Stimulated activated CD8-positive, alpha-beta memory T cell treated with anti-CD3 and anti-CD28 coated beads, Interleukin-7, amount 100 ng/mL, for 1 hour (primary cell): ENCODE measurements at places on chromosomes 3 and 15.

DNA sequence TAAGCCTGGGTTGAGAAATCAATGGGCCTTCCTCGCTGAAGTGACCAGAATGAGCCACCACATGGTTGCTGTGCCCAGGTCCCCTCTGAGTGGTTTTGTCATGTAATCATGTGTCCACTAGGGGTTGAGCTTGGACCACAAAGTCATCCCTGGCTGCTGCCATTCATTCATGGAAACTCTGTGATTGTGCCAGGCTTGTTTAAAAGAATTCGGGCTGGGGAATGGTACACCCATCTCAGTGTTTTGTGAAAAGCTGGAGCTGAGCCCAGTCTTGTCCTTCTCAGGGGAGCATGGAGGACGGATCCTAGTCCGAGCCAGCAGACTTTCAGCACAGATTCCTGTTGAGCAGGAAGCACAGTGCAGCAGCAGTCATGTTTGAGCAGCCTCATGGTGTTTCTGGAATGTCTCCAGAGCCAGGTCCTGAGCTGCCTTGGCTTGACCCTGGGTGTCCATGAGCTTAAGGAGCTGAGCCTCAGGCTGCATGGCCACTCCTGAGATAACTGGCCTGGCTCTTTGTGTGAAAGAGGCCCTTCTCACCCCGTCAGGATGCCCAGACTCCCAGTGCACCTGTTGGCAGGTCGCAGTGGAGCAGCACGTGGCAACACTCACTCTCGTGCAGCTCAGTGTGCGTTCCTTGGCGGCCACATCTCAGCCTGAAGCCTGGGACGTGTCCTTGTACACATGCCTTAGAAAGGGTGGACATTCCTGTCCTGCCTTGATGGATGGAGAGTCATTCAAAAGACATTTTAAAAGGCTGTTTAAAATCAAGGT lies 260.3 kb upstream of the TPM1 start:
- no peak for DNase-seq

DNA sequence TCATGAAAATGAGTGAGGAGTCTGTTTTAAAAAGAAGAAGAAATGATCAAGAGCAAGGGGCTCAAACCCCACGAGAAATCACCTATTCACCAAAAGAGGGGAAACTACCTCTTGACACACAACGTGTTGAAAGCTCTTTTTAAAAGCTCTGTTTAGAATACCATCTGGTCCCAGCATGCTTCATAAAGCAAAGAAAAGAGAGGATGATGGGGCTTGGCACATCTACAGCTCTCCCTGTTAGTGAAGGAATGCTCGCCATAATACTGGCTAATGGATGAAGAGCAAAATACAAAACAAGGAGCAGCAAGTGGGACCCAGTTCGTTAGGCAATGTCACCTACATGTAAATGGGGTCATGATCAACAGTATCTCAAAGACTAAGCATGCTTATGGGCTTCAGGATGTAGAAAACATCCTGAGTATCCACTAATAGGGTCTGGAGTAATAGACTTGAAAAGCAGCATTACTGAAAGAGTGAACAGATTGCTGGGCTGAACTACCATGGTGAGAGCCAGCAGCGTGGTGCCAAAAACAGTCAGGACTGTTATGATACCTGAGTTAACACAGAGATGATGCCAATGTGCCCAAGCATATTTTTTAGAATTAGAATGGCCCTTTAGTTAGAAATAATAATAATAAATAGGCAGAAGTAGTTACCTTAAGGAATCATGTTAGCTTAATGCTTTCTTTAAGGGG lies 159.7 kb upstream of the POU1F1 start:
- no peak for DNase-seq

DNA sequence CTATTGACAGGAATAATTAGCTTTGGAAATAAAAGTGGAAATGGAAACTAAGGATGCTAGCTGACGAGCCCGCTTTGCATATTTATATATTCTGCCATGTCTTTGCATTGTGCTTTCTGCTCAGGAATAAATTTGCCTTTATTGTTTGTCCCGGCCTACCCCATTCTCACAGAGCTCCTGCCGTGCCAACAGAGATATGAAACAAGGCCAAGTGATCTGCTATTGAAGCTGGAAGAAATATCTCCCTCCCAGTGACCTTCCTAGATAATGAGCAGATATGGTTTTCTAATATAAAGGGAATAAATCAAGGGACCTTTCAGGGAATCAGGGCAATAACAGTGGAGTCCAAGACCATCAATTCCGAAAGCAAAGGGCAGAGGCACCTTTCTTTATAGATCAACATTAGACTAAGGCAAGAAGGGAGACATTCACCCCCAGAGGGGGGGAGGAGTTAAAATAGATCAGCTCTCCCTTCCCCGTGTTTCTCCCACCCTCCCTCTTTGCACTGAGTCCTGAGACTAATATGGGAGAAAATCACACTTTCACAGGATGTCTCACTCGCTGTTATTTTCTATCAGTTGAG lies 664.6 kb downstream of the AGBL1 start:
- DNase-seq: no peak

DNA sequence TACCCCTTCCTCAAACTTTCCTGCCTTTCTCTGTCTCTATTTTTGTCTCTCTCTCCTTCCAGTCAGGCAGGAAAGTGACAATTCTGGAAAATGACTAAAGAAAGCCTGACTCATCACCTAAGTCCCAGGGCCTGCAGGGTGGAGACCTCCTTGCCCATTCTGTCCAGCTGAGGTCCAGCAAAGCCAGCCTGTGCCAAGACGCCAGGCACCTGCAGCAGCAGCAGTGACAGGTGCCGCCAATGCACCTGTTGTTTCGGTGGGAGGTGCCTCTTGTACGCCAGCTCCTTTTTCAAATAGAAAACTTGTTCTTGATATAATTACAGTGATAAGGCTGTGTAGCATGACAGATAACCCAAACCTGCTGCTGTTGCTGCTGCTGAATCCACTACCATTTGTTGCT lies 501.3 kb downstream of the NTRK3 start:
- no peak for DNase-seq

DNA sequence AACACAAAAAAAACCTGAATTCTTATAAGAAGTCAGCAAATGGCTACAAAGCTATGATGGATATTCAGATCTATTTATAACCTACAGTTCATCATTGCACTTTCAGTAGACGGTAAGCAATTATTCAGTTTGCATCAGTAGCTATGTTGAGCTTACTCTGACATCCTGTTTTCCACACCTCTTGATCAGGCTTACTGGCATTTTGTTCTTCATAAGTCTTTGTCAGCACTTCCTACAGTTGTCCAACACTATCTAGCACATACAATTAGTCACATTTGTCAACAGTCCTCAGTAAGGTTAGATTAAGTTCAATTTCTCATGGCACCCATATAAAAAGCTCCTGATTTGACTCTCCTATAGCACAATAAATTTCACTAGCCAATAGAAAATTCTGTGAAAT lies 71.2 kb upstream of the ST3GAL6 start:
- DNase-seq: no peak

DNA sequence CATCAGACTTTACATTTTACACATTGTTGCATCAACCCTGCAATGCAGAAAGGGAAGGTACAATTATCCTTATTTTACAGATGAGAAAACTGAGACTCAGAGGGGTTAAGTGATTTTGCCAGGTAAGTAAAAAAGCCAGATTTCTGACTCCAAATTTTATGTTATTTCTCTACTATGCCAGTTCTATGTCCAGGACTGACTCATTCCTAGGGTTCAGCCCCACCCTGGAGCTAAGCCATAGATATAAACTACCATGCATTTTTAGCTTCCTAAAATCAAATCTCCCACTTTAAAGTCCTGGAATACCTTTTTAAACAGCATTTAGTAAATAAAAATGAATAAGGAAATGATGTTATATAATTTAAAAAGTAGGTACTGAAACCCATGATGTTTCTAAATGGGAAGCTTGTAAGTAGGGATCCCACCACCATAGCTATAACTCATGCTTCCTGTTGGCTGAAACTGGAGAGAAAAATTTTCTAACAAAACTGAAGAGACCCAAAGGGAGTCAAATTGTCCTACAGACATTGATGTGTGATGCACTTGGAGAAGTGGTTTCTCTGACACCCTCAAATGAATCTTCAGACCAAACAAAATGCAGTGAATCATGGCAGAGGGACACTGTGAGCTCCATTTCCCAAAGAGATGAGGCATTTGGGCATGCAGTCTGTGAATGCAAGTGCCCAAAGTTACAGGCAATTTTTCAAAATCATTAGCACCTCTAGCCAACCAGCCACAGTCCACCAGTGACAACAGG lies 301.7 kb upstream of the UMPS start:
- no peak for DNase-seq

- DNase-seq: no peak
Measured at GRCh38 chr15:63839722-63840121, 6.0 kb upstream of the HERC1 start.

DNA sequence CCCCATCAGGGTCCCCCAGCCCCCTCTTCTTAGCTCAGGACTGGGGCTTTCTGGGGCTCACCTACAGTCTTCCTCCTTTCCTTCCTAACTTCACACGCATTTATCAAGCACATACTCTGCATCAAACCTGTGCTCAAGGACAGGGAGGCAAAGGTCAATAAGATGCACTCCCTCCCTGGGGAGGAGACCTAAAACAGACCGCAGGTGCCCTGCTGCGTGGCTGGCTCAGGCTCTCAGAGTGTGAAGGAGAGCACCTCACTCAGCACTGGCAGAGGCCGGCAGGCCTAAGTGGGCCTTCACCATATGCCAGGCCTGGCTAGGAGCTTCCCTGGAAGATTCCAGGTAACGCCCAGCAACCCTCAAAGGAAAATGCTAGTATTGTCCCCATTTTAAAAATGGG lies 16.5 kb downstream of the LIPC start:
- DNase-seq: no peak

DNA sequence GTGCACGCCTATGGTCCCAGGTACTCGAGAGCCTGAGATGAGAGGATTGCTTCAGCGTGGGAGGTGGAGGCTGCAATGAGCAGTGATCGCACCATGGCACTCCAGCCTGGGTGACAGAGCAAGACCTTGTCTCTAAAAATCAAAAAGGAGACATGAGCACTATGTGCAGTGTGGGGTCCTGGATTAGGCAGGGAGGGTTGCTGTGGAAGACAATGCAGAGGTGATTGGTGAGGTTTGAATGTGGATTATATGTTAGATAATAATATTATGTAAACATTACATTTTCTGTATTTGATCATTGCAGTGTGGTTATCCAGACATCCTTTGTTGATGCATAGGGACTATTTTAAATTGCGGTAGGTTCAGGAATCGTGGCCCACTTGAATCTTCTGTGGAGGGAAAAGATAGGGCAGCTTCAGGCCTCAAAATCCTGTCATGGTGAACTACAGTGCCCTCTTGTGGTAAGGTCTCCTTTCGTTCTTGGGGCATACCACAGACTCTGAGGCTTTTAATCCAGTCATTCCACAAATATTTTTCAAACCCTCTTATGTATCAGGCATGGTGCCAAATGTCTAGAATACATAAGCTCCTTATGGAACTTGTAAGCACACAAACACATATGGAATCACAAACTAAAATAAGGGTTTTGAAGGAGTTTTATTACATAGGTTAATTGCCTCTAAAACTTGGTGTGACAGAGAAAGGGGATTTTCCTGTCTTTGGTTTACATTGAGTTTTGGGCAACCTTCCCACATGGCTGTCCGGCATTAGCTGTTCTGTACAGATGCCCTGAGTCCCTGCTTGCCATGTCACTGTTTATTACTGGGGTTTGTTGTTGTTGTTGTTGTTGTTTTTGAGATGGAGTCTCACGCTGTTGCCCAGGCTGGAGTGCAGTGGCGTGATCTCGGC lies 37.7 kb downstream of the GPD1L start:
- DNase-seq: no peak

GRCh38 chr15:89802231-89802928 lies 12.3 kb downstream of the ANPEP start:
- DNase-seq: no peak

DNA sequence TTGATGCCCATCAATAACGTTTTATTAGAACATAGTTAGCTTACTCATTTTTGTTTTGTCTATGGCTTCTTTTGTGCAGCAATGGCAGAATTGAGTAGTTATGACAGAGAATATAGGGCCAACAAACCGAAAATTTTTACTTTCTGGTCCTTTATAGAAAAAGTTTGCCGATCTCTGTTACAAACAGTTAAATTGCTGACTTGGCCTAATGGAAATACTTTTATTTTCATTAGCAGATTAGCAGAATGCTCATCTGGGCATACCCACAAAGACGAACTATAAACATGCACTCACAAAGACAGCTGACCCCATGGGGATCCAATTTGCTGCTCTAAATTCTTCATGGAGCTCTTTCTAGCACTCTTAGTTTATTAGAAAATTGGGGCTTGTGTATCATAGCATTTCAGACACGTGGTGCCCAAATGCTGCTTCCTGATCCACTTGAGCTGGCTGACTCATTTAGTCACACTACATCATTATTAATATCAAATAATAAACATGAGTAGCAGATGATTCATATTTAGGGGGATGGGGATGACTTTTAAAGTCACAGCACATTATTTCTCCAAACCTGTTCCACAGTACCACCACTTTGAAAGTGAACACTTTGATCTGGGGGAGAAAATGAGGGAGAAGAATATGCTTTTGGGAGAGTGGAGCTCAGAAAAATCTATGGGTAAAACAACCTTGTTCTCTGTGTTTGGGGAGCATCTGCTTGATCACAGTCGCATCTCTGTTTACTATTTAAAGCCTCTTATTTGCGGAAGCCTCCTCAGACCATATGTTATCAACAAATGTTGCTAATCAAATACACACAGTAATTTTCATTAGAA lies 228.1 kb upstream of the FEZF2 start:
- DNase-seq: no peak

DNA sequence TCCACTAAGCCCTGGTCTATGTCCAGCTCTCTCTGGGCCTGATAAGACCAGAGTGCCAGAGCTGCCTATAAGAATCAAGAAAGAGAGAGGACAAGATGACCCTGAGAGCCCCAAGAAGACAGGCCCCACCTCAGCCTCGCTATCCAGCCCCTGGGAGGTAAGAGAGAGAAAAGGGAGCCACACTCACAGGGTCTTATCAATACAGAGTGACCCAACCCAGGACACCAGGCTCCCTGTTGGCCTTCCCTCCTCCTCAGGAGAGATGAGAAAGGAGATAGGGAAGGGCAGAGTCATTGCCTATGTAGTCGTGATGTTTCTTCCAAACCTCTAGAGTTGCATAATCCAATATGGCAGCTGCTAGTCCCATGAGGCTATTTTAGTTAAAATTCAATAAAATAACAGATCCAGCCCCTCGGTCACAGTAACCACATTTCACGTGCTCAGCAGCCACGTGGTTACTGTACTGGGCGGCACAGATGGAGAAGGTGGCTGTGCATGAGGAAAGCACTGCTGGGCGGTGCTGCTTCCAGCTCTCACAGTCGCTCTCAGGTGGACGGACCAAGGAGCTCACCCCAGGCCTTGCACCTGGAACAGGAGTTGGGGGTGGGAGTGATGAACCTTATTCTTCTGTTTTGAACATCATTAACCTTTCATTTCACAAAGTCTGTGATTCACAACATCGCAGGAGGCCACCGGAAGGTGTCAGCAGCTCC lies 525.8 kb downstream of the SHQ1 start:
- DNase-seq: no peak

- DNase-seq: no peak
Measured at GRCh38 chr3:52038227-52038626, 18.1 kb downstream of the DUSP7 start.

DNA sequence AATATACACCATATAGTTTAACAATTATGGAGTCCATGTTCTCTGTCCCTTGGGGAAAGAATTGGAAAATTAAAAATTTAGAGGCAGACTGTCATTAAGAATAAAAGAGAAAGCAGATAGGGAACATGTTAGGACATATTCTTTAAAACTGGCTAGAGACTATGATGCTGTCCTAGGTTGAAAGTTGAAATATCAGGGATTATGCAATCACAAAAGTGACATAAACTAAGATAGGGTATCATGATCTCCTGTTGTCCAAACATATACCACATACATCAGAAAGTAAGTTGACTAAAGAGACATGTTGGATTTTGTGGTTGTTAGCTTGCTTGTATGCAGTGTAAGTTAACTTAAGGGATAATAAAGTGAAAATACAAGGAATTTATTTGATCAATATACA lies 9.9 kb upstream of the EID1 start:
- DNase-seq: no peak
